ENCODE measurements at places on chromosomes 5 and 9.

GRCh38 chr5:113338628-113339027 is 96.2 kb downstream of the TSSK1B start:
- no peak for DNase-seq

DNA sequence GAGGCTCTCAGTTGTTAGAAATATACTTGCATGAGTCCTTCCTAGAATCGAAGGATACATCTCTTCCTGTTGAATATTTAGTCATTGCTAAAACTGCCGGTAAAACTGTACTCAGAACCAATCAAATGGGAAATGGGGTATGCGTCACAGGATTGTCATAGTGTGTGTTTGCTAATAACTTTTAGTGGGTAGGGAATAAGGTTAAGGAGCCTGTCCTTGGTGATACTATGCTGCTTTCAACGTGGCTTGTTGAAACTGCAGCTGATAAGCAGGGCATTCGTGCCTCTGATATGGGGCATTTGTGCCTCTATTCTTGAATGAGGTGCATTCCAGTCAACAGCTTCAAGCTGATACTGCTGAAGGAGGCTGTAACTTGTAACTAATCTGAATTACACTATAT is 26.6 kb downstream of the HABP4 start:
- DNase-seq = no peak

- DNase-seq = peak; percentile 93
These were observed 38.3 kb downstream of the NR2F1 start for GRCh38 chr5:93621327-93621798.

GRCh38 chr5:95554331-95554646 is 488 bp downstream of the SKIC3 start:
- no peak for DNase-seq

DNA sequence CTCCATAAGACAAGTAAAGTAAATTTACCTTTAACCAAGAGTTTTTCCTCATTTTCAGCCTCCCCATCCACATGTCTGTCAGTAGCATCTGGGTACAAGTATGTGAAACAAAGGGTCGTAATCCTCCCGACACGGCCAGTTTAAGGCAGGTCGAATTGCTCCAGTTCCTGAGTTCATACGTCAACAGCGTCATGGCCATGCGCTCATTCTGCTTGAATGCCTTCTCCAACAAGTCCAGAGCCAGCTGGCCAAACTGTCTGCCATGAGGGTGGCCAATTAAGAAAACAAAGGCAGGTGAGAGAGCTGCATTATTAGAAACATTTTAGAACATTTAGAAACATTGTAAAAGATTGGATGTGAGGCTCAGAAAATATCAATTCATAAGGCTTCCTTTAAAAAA is 87.5 kb downstream of the TRPM6 start:
- DNase-seq = no peak

DNA sequence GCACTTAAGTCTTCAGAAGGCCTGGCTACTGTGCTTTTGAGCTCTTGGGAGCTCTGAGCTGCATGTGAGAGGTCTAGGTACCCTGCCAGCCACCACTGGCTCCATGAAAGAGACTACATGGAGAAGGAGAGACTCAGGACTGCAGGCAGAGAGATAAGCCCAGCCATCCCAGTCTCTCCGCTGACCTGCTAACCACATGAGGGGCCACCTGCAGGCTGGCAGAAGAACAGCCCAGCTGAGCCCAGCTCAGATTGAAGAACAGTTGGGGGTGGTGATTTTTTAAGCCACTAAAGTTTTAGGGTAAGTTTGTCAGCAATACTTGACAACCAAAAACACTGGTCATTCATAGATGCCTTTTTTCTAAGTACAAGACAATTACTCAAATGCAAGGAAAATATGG is 205.0 kb upstream of the PRDM9 start:
- no peak for DNase-seq

- no peak for DNase-seq
These were observed 75.2 kb upstream of the SMARCA2 start for GRCh38 chr9:1939926-1940368.

DNA sequence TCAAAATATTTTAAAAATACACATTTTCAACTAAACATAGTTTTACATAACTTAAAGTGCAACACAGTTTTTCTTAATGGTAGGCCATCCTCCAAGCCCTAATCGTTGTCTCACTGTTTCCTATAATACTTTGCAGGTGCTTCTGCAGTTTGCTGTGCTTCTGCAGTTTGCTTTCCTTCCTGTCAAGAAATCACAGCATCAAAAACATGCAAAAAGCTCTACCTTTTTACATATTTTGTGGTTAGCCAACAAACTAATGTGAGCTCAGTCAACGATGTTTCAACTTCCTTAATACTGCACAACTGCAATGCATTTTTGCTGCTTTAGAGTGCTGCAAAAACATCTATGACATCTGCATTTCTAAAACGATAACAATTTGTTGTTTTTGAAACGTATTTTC is 25.2 kb downstream of the EMB start:
- DNase-seq = no peak
